ENCODE measurements at places on chromosomes 3 and 15.

- DNase-seq, result no peak
Observed at GRCh38 chr15:86041399-86041798, 38.3 kb upstream of the AGBL1 start.

DNA sequence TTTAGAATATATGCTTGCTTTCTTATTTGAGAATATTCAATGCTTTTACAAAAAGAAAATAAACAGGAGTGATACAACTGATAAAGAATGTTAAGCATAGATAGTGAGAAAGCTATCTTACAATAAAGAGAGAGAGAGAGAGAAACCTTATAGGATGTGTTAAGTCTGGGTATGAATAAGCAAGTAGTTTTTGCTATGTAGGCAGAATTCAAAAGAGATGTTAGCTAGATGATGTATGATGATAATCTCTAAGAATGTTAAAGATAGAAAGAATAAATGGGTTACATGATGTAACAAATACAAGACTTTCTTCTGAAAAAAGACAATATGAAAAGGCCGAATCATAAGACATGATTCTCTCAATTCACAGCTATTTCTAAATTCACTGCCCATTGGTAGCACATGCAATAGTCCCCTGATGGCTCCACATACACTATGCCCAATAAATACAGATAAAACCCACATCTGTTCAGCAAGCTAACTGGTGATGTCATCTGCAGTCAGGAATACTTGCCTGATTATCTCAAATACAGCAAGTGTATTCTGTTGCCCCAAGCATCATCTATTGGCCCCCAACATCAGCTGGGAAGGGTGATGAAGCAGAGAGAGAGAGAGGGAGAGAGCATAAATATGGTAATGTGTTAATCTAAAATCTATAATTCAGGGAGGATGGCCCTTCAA, 169.2 kb upstream of the LYSMD4 start:
- no peak for DNase-seq

GRCh38 chr15:62888623-62889022, 153.9 kb upstream of the TPM1 start:
- DNase-seq, result no peak

DNA sequence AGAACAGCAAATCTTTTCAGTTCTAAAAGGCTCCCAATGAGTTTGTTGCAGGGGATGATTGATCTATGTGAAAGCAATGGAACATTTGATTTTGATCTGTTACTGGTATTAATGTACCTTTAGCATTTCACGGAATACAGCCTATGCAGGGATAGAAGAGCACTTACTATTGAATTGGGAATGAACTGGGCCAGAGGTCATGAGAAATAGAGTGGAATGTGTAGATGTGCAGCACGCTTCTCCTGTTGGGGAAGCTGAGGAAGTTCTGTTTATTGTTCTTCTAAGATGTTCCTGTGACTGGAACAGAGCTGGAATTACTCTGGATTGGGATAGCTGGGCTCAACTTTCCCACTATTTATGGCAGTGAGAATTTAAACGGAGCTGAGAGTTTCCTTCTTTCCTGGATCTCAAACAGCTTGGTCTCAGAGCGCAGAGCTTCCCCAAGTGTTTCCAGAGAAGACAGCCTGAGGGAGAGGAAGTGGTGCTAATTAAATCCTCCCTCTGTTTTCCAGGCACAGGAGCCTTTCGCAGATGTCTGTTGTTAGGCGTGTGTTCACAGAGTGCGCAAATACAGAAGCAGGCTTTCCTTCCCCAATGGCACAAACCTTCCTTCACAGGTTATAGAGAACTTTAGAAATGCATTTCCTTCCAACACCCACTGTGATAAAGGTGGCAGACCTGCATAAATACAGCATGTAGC, 32.5 kb downstream of the TPRG1 start:
- no peak for DNase-seq

DNA sequence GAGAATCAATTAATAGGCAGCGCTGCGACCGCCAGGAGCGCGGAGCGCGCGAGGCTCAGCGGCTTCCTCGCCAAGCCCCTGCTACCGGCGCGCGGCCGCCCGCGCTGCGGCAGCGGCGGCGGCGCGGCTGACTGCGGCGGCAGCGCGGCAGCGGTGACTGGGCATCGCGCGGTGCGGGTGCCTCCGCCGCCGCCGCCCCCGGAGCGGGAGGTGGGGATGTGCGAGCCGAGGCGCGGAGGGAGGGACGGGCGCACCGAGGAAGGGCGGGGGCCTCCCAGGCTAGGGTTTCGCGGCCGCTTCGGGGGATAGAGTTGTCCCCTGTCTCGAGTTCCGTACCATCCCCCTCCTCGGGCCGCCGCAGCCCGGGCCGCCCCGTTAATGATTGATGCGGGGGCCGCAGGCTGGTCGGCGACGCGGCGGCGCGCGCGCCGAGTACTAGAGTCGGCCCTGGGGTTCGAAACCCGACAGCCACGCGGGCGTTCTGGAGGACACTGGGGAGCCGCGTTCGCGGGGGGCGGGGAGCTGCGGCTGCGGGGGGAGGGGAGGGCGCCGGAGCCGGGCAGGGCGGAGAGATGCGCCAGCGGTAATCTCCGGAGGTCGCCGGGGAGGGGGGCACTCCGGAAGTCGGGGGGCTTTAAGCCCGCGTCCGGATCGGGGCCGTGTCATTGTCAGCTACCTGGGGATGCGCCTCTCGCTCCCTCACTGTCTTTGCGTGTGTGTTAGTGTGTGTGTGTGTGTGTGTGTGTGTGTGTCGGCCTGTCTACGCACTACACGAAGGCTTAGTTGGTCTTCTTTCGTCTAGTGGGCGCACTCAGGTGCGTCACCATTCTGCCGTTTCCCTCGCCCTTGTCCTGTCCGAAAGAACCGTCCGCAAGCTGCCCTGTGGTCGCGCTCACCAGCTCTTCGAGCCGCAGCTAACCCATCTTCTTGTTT, at the start of gene PAQR9:
Gene PAQR9, minus strand, starts transcription at position 159 of the 933 bp plus-strand sequence. CDS start 338 bp downstream, outside the sequence.
- DNase-seq, result no peak

DNA sequence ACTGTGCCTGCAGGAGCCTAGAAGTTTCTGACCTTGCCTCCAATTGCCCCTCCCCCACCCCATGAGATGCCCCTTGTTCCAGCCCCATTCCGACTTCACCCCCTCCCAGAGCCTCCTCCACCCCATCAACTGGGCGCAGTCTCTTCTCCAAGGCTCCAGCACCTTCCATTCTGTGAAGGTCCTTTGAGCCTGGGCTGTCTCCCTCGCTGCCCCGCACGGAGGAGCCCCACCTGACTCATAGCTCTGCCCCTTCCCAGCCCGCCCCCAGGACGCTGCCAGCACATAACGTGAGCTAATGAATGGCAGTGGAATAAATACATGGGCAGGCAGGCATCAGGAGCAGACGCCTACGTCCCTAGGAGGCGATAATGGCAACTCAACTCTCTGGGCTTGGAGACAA, 113.1 kb downstream of the NUP210 start:
- DNase-seq, result no peak

GRCh38 chr3:67781218-67781617, 126.8 kb upstream of the SUCLG2 start:
- no peak for DNase-seq

DNA sequence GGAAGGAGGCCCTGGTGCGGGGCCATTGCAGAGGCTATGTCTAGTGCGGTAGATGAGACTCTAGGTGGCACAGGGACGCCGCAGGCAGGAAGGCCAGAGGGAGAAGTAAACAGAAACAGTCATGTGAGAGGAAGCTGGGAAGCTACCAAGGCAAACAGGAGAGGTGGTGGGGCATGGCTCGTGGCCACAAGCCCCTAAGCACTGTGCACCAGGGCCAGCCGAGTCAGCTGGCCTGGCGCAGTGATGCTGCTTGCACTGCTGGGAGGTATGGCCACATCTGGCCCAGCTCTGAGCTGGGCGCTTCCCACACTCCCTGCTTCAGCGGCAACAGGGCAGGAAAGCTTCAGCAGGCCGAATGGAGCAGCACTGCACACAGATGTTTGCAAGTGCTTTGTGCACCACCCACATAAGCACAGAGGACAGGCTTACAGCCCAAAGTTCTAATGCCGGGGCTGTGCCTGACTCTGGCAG, 76.6 kb downstream of the SRGAP3 start:
- no peak for DNase-seq

GRCh38 chr3:128324911-128325592, 141.6 kb downstream of the DNAJB8 start:
- no peak for DNase-seq

- DNase-seq, result no peak
Observed at GRCh38 chr3:136753326-136753939, 1.3 kb upstream of the STAG1 start.

DNA sequence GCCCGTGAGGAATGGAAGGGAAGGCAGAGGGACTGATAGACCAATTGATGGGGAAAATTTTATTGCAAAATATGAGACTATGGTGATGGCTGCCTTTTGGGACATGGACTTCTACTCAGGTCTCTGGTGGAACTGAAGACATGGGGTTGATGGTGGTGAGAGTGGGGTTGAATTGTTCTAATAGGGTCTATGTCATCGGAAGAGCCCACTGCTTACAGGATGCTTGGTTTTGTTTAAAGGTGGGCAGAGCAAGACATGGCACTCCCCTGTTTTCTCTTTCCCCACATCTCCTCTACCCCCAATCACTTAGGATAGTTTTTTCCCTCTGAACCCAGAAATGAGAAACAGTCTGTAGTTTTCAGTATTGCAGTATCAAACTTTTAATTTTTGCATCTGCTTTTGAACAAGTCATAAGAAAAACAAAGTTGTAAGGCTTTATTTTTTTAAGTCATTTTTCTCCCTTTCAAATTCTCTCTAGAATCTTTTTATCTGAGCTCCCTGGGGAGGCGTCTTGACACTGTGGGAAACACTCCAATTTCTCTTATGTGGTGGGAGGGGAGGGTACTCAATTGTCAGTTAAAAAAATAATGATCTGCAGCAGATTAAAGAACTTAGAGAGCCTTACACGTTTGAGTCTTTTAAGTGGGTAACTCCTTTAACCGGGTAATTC, 276.2 kb upstream of the TBC1D5 start:
- no peak for DNase-seq

- no peak for DNase-seq
Observed at GRCh38 chr3:185758912-185759311, 65.9 kb downstream of the IGF2BP2 start.

DNA sequence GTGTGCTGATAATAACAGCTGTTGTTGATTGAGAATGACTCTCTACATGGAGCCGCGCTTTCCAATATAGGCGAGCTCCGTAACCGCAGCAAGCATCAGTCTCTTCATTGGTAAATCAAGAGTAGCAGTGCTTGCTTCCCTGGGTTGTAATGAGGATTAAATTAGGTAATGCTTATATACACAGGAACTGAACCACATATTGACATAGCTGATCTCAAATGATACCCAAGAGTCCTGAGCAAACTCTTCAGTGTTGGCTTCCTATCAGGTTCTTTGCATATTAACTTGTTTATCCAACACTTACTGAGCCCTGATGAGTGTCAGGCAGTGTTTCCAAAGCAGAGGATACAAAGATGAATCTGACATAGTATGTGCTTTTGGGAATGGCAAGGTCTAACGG, 46.4 kb upstream of the SLCO3A1 start:
- no peak for DNase-seq

DNA sequence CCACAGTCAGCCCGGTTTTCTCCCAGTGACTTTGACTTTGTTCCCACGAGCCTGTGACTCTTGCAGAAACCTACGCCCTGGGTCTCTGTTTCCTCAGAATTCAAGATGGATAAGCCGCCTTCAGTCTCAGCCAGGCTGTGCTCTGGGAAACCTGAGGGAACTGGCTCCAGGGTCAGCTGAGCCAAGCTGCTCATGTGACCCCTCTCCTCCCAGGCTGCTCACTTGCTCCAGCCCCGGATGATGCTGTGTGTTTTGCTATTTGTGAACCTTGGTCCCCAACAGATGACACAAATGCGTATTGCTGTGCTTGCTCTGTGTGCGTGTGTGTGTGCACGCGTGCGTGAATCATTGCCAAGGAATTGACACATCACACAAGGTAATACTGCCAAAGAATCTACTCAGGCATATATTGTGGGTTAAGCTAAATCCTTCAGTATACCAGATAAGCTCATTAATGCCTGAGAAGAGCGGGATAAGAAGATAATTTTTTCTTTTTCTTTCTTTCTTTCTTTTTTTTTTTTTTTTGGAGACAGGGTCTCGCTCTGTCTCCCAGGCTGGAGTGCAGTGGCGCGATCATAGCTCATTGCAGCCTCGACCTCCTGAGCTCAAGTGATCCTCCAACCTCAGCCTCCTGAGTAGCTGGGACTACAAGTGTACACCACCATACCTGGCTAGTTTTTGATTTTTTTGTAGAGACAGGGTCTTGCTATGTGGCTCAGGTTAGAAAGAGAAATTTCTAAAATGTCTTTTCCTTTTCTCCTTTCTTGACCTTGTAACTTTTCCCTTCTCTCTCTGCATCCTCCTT, 29.2 kb upstream of the UMPS start:
- no peak for DNase-seq

DNA sequence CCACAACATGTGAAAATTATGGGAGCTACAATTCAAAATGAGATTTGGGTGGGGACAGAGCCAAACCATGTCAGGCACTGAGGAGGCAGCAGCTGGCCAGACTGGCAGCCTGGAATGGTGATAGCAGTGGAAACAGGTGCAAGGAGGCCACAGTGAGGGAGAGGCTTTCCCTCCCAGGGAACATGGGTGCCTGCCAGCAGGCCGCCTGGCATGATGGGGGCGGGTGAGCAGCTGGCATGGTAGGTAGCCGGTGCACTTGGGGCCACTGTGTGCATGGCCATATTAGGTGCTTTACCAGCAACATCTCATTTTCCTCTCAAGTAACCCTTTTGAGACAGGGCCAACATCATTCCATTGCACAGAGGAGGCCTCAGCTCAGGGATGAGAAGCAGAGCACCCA, 18.3 kb upstream of the MRPS22 start:
- DNase-seq, result no peak

DNA sequence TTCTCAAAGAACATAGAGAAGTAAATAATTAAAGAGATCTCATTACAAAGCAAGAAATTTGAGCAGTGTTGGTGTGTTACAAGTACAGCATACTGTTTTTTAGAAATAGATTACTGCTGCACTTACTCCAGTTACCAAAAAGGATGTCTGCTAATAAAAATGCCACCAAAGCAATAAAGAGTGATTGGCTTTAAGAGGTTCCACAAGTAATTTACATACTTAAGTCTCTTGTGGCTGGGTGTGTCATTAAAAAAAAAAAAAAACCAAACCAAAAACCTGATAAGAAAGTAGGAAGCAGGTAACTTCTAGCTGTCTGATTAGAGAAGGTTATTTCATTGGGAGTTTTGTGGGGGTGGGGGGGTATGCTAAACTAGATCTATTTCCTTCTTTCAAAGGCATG, 15.2 kb downstream of the RAB11A start:
- no peak for DNase-seq

- no peak for DNase-seq
Observed at GRCh38 chr3:138336454-138336999, 6.9 kb upstream of the NME9 start.

DNA sequence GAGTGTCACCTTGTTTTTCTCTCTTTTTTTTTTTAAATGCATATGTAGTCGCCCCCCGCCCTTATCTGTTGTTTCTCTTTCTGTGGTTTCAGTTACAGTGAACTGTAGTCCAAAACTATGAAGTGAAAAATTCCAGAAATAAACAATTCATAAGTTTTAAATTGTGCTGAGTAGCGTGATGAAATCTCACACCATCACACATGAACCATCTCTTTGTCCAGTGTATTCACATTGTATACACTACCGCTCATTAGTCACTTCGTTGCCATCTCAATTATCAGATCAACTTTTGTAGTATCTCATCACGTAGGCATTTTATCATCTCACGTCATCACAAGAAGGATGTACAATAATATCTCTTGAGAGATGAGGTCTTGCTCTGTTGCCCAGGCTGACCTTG, 62.5 kb upstream of the MLF1 start:
- DNase-seq, result no peak
